ENCODE measurements at places on chromosomes 3 and 15.

- DNase-seq = no peak
Observed at GRCh38 chr15:66369773-66370651, 13.5 kb upstream of the TIPIN start.

DNA sequence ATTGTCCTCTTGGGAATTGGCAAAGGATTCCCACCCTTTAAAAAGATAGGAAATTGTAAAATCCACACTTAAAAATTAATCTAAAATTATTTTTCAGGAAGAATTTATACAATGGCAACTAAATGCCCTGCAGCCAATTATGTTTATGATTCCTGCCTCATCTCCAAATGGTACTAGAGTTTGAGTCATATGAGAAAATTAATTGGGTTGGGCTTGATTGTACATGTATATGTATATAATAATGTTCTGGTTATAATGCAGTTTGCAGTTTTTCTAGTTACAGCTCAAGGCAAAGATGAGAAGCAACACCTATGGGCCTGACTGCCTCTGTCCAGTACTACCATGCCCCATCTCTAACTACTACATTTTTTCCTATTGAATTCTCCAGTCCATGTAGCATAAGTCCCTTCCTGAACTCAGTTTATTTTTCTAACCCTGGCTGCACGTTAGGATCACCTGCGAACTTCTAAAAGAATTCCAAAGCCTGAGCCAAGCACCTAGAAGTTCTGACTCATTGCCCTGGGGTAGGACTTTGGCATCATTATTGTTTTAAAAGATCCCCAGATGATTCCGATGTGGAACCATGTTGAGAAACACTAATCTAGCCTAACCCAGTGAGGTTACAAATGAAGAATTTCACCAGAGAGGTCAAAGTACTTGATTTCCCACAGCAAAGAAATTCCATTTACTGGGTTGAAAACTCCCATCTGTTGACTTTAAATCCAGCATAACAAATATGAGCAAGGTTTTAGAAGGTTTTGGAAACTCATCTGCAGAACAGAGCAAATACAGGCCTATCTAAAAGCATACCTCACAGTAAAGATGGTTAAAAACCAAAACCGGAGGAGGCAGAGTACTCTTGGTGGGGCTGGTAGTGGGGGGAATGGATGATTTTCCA is 19.4 kb downstream of the TGFBR2 start:
- no peak for DNase-seq

DNA sequence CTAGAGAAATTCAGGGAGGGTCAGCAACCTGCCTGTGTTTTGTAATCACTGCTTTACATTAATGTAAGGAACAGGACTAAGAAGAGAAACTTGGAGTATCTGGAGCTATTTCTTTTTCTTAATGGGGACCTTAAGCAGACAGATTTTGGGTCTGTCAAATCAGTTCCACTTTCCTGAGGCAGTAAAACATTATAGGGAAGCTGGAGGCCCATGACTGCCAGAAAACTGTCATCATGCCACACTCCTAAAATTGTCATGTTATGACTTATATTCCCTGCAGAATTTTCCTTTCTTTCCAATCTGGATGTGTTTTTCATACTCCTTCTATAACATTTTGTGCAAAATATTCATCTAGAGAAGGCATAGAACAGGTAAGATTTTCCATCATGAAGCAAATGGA is 28.8 kb downstream of the DGKG start:
- DNase-seq = no peak

- DNase-seq = no peak
Observed at GRCh38 chr3:104004956-104005355, 1361.8 kb upstream of the ALCAM start.

GRCh38 chr3:55876560-55876959 is 389.5 kb upstream of the WNT5A start:
- DNase-seq = no peak

DNA sequence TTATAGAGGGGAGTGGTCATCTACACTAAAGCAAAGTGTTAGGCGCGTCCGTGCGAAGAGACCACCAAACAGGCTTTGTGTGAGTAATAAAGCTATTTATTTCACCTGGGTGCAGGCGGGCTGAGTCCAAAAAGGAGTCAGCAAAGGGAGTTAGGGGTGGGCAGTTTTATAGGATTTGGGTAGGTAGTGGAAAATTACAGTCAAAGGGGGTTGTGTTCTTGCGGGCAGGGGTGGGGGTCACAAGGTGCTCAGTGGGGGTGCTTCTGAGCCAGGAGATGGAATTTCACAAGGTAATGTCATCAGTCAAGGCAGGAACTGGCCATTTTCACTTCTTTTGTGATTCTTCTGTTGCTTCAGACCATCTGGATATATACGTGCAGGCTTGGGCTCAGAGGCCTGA is 47.1 kb downstream of the OIP5 start:
- no peak for DNase-seq

DNA sequence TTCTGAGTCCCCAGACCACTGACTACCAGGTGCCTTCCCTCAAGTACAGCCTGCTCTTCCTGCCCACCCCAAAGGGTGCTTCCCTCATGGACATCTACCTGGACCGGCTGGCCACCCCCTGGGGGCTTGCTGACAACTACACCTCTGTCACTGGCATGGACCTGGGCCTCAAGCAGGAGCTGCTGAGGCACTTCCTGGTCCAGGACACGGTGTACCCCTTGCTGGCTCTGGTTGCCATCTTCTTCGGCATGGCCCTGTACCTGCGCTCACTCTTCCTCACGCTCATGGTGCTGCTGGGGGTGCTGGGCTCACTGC is 9.3 kb downstream of the DISP2 start:
- DNase-seq = no peak

DNA sequence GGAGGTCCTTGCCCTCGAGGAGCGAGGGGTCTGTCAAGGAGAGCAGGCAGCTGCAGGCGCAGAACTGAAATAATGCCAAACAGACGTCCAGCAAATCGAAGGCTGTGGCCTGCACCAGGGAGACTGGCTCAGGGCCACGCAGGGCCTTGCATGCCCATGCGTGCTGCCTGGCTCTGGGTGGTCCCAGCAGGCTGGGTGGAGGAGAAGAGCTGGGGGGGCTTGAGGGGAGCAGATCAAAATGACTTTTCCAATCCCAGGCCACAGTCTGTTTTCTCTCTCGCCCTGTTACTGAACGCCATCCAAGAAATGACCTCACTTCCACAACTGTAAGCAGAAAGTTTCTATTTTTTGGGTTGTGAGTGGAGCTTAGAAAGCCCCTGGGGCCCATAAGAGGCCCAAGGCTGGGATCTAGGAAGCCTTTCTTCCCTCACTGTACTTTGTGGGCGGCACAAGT is 96.9 kb upstream of the RPL32 start:
- no peak for DNase-seq

GRCh38 chr3:157128771-157129681 is 30.9 kb downstream of the CCNL1 start:
- DNase-seq = no peak

DNA sequence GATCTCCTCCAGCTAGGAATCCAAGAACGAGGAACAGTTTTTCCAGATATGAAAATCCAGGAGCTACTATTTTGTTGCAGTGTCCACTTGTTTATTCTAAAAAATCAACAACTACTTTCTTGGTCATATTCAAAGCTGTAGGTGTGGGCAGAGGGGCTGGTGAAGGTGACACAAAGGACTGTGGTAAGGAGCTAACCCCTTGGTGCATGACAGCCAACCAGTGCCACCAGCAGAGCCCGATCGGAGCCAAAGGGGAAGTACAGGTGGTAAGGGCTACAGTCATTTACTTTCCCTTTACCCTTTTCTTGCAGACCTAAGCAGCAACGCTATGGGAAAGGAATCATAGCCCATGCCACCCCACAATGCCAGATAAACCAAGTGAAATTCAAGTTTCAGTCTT is 30.7 kb downstream of the PLA1A start:
- no peak for DNase-seq

- no peak for DNase-seq
Observed at GRCh38 chr3:159616234-159616825, 372.3 kb upstream of the IL12A start.

DNA sequence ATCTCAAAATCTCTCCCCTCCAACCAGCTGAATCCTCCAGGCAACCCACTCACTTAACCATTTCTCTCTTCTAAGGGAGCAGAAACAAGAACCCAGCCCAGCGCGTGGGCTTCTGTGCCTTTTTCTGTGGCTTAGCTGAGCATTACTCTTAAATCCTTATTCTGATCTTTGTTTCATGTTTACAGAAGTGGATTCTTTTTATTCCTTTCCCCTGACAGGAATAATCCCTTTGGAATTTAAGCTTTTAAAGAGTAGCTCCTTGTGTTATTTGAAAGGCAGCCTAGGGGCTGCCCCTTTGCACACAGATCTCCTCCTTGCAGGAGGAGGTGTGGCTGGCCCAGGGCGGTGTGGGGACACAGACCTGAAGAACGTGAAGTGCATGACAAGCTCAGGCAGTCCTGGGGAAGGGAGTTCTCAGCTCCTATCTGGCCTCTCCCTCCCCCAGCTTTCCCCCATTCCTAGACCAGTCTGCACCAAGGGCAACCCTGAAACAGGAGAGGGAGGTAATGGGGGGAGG is 77.1 kb upstream of the UBE2E1 start:
- no peak for DNase-seq

DNA sequence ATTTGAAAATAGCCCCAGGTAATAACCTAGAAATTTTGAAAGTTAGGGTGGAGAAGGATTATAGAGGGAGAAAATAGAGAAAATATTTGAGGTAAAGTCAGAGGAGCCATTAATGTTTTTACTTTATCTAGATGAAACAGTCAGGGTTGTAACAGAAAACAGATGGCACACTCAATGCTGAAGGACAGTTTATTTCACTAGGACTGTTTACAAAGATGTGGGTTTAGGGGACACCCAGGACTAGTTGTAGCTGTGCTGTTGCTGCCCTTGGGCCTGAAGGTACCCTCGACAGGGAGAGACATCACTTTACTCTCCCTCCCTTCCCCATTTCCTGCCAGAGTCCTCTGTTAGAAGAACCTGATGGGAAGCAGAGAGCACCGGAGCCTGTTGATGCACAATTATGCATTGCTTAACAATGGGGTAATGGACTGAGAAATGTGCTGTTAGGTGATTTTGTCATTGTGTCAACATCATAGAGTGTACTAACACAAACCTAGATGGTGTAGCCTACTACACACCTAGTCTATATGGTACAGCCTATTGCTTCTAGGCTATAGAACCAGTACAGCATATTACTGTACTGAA is 103.8 kb downstream of the GALK2 start:
- DNase-seq = no peak

- DNase-seq = no peak
Observed at GRCh38 chr3:154176036-154176435, 54.8 kb downstream of the ARHGEF26 start.

GRCh38 chr15:67575039-67575502 is 32.6 kb downstream of the MAP2K5 start:
- no peak for DNase-seq

DNA sequence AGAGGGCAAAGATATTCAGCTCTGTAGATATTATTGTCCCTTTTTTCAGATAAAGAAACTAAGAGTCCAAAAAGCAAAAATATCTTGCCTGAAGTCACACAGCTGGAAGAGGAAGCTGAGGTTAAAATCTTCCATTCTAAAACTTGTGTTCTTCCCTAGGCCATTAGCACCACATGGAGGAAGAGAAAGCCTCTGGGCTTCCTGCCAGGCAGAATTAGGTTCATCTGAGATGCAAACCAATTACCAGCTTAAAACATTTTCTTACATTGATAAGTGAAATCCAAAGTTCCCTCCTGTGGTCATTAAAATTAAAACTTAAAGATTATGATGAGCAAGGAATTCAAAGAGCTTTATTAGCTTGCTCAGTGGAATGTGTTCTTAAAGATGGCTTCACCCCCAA is 235.3 kb upstream of the SETMAR start:
- DNase-seq = no peak

GRCh38 chr15:26318689-26319088 is 454.2 kb downstream of the GABRB3 start:
- no peak for DNase-seq

GRCh38 chr3:3074551-3075257 is 35.5 kb downstream of the IL5RA start:
- no peak for DNase-seq

DNA sequence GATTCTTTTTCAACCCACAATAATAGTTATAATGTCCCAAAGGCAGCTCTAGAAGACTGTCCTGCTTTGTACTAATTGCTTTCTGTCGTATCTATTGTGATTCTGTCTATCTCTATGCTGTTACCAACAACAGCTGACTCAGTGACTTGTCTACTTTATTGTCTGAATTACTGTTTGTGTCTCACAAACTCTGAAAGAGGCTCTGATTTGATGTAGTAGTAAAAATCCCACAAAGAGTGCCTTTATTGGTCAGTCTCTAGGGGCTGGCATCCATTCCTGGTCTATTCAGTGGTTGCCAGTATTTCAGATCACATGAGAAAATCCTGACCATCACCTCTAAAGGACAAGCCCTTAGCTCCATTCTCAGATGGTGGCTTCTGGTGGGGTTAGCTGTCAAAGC is 254.2 kb downstream of the NSUN3 start:
- no peak for DNase-seq

DNA sequence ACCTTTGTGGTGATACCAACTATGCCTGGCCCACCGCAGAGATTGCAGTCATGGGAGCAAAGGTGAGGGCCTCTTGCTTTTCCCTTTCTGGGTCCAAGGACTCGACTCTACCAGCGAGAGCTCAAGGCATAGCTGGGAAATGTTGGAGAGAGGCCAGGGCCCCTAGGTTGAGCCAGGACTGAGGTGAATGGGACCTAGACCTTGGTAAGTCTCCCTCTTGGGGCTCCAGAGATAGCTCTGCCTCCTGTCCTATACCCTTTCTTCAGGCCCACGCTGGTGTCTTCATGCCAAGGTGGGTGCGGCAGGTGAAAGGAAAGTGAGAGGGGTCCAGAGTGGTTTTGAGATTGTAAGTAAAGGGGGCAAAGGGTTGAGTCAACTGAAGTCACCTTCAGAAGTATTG is 77.5 kb downstream of the PCCB start:
- no peak for DNase-seq

DNA sequence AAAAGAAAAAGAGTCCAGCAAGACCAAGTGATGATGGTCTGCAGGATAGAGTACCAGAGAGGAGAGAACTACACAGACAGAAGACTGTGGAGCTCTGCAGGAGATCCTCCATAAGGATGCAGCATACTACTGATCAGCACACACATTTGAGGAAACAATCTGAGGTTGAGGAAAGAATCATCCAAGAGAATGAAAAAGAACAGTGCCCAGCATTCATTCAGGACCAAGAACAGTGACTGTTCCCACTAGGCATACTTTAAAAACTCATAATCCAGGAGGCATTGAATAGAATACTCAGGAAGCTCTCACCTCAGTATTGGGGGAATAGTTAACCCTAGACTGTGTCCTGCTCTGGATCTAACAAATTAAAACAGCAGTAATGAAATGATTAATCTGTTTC is 54.9 kb downstream of the THSD4 start:
- no peak for DNase-seq

DNA sequence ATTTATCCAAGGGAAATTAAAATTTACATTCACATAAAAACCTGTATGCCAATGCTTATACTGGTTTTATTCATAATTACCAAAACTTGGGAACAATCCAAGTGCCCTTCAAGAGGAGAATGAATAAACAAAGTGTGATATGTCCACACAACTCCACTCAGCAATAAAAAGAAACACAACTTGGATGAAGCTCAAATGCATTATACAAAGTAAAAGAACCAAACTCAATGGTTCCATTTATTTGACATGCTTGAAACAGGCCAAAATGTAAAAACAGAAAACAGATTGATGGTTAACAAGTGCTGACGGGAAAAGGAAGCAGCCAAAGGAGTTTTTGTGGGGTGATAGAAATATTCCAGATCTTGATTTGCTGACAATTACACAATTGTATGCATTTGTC is 23.5 kb downstream of the OCA2 start:
- no peak for DNase-seq

GRCh38 chr3:32109256-32109655 is 2.8 kb downstream of the GPD1L start:
- DNase-seq = no peak

Data from activated CD8-positive, alpha-beta memory T cell treated with anti-CD3 and anti-CD28 coated beads for 48 hours (primary cell).